T-helper 2 cell (primary cell): ENCODE measurements at places on chromosomes 11 and 22.

GRCh38 chr11:66419825-66420224 lies 1.0 kb upstream of the NPAS4 start:
- DNase-seq: no peak

DNA sequence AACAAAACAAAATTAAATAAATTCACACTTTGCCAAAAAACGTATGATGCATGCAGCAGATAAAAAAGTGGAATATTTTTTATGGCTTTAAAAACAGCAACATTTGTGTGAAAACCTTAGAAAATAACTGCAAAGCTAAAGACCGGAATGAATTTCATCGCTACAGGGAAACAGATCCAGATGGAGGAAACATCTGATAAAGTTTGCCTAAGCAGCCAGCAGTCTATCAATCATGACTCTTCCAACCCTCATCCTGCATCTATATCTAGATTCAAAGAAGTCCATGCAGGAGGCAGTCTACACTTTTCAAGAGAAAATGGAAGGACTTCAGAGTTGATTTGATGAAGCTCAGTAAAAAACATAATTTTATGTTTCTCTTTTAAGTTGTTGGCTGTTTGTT lies 126.8 kb downstream of the SWAP70 start:
- no peak for DNase-seq

DNA sequence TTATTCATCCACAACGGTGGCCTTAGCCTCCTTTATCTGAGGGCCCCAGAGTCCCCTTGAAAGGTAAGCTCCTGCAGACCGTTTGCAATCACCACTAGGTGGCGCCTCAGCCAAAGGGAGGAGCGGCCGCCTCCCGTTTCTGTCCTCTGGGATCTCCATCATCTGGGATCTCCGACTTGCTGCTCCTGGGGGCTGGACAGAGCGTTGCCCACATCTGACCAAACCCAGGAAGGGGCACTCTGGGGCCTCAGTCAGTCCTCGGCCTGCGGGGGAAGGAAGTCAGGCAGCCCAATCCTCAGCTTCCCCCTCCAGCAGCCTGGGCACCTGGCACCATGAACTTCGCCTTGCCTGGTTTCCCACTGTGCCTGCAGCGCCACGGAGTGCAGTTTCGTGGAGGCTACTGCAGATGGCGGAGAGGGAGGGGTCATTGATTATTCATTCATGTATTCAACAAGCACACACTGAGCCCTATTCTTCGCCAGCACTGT lies 23.5 kb downstream of the TP53I11 start:
- peak; percentile 19 for DNase-seq

GRCh38 chr11:37404231-37404630 lies 806.2 kb upstream of the RAG2 start:
- no peak for DNase-seq

DNA sequence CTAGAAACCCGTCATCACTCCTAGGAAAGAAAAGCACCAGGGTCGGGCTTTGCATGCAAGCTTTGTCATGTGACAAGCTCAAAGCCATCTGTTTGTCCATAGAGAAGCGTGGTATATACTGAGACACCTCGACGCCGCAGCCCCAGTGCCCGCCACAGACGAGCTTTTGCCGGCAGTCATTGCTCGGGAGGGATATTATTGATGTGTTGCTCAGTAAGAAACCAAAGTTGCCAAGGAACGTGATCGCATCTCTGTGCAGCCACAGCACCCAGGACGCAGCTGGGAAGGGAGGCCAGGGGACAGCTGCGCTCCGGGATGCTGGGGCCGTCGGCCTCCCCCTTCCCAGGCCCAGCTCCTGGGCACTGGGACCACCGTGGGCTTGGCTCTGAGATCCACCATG lies 89.5 kb upstream of the KCNQ1OT1 start:
- peak; percentile 0 for DNase-seq

DNA sequence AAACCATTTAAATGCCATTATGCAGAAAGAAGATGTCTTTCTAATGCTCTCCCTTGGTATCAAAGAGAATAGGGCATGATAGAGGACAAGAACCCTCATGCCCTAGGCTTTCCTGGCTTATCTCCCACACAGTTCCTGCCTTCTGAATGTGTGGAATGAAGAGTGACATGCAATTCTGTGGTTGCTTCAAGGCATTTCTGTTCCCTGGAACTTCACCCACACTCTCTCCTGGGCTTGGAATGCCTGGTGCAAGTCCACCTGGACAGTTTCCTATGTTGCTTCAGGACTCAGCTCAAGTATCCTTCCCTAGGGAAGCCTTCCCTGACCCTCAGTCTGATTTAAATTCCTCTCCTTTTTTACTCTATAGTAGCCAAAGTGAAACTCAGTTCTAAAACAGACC lies 53.8 kb upstream of the DRD2 start:
- no peak for DNase-seq

DNA sequence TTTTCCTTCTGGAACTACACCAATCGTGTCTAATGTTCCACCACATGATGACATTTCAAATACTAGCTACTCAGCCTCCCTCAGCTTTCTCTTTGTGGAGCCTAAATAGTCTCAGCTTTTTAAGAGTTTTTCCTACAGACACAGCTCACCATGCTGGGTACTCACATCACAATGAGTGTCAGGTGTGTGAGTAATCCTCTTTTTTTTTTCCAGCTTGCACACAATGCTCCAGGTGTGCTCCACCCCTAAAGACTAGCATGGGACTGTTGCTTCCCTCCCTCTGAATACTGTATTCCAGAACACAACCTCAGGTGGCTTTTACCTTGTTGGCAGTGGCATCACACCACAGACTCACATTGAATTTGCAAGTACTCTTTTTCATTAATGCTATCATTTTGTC lies 11.7 kb downstream of the BTG4 start:
- no peak for DNase-seq

DNA sequence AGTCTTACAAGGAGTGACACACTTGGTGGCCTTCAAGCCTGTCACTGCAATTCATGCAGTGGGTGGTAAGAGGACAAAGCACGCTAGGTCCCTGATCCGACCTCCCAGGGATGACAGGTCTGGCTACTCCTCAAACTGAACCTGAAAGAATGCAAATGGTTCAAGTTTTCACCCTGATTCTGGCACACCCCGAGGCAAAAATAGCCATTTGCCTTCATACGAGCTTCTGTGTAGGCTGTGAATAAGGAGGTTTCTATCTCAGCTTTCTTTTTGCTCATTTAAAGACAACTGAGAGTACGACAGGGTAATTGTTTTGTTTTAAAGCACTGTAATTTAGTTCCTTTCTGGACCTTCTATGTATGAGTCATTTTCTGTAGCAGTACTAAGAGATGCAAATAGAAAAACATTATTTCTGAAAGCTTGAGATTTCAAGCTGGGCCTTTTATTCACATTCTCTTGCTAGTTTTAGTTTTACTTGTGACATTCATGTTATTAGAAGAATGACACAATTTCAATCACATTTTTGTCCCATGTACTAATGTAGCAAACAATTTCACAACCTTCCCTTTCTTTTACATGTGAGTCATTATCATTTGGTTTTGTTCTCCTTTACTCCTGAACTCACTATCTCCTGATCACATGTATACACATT lies 56.6 kb upstream of the FDX1 start:
- no peak for DNase-seq

DNA sequence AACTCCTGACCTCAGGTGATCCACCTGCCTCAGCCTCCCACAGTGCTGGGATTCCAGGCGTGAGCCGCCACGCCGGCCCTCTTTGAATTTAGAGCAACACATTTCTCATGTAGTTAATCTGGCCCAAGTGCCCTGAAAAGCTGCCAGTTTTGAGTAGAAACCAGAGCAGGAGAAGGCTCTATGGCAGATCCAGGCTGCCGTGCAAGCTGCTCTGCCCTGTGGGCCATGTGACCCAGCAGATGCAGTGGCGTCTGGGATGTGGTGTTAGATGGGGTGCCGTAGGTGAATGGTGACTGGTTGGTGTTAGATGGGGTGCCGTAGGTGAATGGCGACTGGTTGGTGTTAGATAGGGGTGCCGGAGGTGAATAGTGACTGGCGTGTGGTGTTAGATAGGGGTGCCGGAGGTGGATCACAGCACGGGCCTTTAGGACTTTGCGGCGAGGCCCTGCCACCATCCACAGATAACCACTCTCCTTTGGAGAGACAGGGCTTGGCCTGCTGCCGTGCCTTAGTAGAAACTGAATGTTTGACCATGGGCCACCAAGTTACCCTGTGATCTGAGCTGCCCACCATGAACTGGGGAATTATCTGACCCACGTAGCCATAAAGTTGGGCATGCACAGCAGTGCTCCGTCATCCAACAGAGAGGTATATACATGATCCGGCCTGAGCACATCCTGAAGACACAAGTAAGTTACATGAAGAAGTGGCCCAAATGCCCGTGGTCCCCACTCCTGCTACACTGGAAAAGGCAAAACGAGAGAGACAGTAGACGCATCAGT lies 32.7 kb downstream of the ASCL2 start:
- no peak for DNase-seq

DNA sequence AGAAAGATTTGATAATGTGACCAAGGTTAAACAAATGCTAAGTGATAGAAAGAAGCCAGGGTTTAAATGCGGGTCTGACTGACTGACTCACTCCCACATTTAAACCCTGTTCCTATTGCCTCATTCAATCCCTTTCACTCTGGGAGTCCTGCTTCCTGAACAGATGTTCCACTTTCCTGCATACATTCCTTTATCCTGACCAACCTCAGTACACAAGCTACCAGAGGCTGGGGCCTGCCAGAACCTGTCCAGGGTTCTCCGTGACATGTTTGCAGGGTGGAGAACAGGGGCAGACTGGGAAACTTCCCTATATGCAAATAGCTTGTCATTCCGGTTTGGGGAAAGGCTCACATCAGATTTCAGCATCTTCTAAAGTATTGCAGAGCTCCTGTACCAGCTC lies 3.0 kb upstream of the ANKK1 start:
- DNase-seq: no peak
